Right lung (tissue), 10 donors: ENCODE measurements at places on chromosomes 12 and 14.

- DNase-seq: no peak
Measured at GRCh38 chr12:116672842-116673516, 64.9 kb downstream of the SPRING1 start.

DNA sequence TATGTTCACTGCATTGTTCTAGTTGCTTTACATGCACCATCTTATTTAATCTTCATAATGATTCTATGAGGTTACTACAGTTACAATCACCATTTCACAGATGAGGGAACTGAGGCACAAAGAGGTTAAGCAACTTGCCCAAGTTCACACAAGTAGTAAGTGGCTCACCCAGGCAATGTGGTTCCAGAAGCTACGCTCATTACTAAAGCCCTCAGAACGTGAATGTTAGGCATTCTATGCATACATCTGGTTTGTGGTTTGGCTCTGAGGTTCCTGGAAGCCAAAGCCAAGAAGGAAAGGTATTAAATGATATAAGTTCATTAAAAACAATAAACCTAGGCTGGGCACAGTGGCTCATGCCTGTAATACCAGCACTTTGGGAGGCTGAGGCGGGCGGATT is 14.4 kb upstream of the VRTN start:
- DNase-seq: no peak

- DNase-seq: peak; percentile 81
Measured at GRCh38 chr14:96095581-96096476, 56.7 kb downstream of the C14orf132 start.

DNA sequence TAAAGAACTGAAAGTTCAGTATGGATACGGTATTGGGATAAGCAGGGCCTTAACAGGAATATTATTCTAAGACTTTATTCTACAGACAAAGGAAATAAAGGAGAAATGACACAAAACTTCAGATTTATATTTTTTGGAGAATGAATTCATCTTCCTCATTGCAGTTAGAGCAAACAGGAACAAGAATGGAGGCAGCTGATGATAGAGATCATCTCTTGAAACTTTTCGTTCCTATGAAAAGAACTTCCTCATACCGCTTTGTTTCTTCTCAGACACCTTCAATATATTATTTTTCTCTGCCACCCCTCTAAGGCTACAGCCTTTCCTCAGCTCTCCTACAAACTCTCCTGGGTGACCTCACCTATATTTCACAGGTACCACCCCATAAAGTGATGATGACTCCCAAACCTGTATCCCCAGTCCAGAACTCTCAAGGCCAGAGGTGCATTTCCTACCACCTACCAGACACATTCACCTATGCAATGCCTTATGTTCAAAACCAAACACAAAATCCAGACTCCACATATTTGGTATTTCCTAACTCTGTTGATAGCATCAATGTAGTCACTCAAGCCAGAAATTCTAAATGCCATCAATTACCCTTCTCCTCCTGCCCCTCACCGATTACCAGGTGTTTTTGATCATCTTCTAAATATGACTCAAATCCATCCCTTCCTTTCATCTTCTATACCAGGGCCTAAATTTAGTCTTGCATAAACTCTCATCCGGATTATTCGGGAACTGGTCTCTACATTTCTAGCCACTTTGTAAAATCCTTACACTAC is 7.4 kb downstream of the MAP4K5 start:
- no peak for DNase-seq

GRCh38 chr14:61132894-61133293 is 148.2 kb downstream of the TMEM30B start:
- DNase-seq: no peak

- no peak for DNase-seq
Measured at GRCh38 chr14:104020471-104020870, 65.0 kb upstream of the ASPG start.

- DNase-seq: no peak
Measured at GRCh38 chr12:106634206-106634605, 51.4 kb downstream of the RFX4 start.

GRCh38 chr14:104393199-104393897 is 186.2 kb upstream of the C14orf180 start:
- DNase-seq: no peak

- no peak for DNase-seq
Measured at GRCh38 chr14:68377459-68377858, 415.4 kb downstream of the ZFP36L1 start.

DNA sequence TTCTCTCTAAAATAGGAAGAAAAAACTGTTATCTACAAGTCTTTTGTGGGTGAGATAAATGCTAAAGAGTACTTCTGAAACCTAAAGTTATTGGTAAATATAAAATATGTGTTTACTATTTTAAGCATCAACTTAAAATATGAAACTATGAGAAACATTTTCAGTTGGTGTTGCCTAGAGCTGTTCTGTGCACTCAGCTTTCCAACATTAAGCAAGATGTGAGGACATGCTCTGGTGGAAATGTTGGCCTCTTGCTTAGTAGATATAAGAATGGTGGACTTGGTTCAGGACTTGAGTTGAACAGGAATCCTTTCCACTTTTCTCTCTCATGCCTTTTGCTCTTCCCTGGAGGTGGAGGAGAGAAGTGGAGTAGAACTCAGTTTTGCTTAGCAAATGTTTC is 164.1 kb upstream of the PELI2 start:
- no peak for DNase-seq

- DNase-seq: no peak
Measured at GRCh38 chr14:43165651-43166050, 1341.4 kb downstream of the FSCB start.

DNA sequence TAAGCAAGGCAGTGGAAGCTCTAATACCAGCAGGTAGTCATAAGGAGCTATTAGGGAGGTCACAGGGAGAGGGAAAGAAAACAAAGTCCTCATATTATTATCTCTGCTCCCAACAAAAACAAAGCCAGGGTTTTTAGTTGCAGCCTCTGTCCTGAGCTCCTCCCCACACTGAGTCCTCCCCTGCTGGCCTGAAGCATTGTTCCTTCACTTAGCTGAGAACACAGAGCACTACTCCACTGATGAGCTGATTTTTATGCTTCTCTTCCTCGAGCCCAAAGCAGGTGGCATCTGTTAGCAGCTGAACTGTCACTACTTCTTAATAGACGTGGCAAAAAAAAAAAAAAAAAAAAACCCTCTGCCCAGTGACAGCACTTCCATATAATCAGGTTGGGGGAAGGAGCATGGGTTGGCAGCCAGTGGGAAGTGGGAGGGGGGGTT is 10.5 kb upstream of the STAC3 start:
- no peak for DNase-seq

GRCh38 chr12:128421375-128421774 is 154.4 kb downstream of the TMEM132C start:
- no peak for DNase-seq
